ENCODE measurements at places on chromosomes 6 and 20. TPM values are rescaled to one million over a fixed set of nuclear protein-coding genes. Genes with fewer than 3 reads are reported as not detected.

Gene RAMACL
- total RNA-seq: 3.2 TPM

- peak; percentile 9 for DNase-seq
Observed at GRCh38 chr6:154960854-154961530, 34.1 kb upstream of the TIAM2 start.

Gene MOXD1
- 2.2 TPM for total RNA-seq

Gene KCNB1
- total RNA-seq: 43.0 TPM

DNA sequence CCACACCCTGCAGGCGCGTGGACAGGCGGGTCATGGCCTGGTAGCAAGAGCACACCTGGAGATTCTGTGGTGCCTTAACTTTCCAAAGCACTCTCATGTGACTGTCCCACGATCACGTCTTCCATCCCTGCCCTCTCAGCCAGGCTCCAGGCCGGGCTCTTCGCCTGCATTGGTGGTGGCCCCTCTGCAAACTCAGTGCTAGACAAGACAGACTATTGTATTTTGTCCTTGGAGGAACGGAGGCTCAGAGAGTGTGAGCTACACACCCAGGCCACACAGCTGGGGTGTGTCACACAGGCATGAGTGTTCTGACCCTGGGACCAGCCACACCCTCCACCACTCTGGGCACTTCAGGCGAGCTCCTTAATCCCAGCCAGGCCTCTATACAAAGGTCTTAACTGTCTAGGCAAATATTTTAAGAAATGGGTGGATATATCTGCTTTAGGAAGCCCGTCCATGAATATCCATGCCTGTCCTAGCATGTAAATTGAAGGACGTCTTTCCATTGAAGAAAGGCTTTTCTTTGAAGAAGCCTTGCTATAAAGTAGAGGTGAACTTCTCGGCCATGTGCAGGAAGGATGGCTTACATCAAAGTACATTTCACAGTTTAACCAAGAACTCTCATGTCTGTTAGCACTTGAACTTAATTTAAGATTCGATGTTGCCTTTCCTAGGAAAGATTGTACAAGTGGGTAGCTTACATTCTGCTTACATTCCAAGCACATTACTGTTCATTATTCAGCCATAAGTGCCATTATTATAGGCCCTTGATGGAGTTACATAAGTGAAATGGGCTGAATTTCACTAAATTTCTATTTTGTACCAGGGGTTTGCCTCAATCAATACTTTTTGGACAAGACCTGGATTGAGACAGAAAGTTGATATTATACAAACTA is 263.9 kb downstream of the DLL1 start:
- DNase-seq: peak; percentile 62

DNA sequence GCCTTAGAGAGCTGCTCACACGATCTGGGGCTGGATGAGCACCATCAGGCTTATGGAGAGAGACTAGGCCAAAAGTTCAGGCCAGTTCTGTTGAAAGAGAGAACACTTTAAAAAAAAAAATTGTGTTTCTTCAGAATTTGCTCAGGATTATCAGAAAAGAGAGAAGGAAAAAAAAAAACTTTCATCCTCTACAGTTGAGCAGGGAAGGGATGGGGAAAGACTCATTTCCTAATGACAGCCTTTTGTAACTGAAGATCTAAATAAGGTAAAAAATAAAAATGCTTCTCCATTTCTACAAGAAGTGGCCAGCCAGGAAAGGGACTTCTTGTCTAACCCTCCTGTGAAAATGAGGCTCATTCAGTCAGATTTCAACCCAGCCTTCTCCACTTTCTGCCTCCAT is 134.8 kb downstream of the LY86 start:
- no peak for DNase-seq

- no peak for DNase-seq
Observed at GRCh38 chr6:157974967-157975366, 6.7 kb upstream of the SYNJ2 start.

DNA sequence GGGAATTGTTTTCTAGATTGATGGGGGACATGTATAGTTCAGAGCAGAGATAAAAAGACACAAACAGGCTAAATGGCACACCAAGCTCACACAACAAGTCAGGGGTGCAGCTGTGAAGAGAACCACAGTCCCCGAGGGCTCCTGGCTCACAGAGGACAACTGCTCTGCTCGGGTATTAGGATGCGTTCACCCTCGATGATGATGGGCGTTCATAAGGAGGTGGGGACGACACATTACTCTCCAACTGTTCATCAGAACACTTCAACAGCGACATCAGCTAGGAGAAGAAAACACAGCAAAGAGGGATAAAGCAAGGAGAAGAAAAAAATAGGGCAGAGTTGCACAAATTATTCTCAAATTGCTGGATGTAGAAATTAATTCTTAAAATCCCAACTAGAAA is 174.8 kb upstream of the RREB1 start:
- DNase-seq: peak; percentile 41

GRCh38 chr6:162343198-162343935 is 384.2 kb downstream of the PRKN start:
- no peak for DNase-seq

Data from mesenteric fat pad (tissue), 1 donor.